ENCODE measurements at places on chromosomes 7 and 10.

- no peak for DNase-seq
Measured at GRCh38 chr10:126528315-126528835, 140.1 kb upstream of the ADAM12 start.

DNA sequence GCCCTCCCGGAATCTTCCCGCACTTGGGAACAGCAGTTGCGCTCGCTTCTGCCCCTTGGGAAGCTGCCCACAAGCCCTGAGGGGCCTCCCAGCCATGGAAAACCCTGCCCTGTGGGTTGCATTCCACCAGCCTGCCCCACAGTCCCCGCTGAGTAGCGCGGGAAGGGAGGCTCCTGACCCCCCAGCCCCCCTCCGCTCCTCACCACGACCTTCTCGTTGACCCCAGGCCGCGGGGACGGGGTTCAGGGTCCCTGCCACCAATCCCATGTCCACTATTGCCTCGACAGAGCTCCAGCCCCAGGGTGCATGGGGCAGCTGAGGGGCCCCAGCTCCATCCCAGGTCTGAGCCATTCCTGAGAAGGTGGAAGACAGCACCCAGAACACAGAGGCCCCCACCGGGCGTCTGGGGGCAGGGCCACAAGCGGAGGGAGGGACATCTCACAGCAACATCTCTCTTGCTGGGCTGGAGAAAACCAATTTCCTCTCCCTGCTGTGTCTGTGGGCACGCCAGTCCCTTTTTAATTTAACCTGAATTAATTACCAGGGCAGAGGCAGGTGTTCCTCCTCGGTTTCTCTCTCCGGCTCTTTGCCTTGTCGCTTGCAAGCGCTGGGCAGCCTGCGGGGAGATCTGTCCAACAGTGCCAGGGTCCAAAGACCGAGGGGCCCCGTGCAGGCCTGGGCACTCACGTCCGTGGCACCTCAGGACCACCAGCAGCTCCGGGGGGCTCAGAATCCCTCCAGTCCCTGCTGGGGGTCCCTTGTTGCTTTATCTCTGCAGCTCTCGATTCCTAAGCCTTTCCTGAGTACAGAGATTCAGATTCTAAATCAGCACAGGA, 57.9 kb downstream of the FOXL3 start:
- no peak for DNase-seq

GRCh38 chr7:68785036-68785435, 813.2 kb upstream of the AUTS2 start:
- DNase-seq = peak; percentile 11

DNA sequence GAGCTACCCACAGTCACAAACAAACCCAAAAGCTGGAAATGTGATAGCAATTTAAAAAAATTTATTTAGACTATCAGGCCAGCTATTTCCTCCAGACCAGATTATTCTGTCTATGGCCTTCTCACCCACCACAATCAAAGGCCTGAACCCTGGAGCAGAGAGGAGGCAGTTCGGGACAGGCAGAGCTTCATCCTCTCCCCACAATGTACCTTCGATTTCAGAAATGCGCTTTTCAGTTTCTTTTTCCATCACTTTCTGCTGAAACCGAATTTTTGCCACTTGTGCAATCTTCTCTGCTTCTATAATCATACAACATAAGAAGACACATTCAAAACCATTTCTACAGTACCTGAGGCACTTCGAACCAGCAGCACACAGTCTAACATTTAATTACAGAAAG, 29.9 kb downstream of the ERLIN1 start:
- DNase-seq = no peak

DNA sequence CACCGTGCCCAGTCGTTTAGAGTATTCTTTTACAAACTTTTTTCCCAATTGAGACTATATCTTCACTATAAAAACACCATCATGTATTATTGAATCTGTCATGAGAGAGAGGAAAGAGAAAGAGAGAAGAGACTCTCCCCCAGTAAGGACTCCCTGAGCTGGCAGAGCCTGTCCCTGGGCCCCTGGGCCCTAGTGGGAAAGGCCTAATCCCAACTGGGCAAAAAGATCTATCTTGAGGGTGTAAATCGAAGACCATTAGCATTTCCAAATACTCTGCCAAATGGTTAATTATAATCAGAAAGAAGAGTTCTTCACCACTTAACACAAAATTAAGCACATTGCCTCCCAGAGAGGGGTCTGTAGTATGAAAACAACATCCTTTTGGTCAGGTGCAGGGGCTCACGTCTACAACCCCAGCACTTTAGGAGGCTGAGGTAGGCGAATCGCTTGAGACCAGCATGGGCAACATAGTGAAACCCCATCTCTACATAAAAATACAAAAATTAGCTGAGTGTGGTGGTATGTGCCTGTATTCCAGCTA, 108.2 kb downstream of the SKIDA1 start:
- no peak for DNase-seq

DNA sequence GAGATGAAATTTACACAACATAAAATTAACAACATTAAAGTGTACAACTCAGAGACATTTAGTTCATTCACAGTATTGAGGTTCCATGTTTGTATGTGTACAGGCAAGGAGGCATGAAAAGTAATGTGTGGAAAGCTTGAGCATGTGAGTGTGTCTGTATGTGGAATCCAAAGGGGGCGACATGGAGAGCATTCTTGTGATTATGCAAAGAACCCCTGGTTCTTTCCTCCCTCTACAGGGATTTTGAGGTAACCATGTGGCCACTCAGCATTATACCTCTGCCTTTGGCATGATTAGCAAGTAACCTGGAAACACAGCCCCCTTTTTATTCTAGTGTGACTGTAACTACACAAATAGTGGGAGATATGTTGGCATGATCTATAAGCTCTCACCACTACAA, 21.0 kb downstream of the OR2F1 start:
- no peak for DNase-seq

- peak; percentile 24 for DNase-seq
Measured at GRCh38 chr10:100209303-100209702, 20.1 kb downstream of the CHUK start.

GRCh38 chr7:69735582-69735981, 137.3 kb downstream of the AUTS2 start:
- no peak for DNase-seq

GRCh38 chr7:16315280-16315679, 106.1 kb downstream of the CRPPA start:
- no peak for DNase-seq

- DNase-seq = no peak
Measured at GRCh38 chr7:141480953-141481352, 70.3 kb upstream of the AGK start.

DNA sequence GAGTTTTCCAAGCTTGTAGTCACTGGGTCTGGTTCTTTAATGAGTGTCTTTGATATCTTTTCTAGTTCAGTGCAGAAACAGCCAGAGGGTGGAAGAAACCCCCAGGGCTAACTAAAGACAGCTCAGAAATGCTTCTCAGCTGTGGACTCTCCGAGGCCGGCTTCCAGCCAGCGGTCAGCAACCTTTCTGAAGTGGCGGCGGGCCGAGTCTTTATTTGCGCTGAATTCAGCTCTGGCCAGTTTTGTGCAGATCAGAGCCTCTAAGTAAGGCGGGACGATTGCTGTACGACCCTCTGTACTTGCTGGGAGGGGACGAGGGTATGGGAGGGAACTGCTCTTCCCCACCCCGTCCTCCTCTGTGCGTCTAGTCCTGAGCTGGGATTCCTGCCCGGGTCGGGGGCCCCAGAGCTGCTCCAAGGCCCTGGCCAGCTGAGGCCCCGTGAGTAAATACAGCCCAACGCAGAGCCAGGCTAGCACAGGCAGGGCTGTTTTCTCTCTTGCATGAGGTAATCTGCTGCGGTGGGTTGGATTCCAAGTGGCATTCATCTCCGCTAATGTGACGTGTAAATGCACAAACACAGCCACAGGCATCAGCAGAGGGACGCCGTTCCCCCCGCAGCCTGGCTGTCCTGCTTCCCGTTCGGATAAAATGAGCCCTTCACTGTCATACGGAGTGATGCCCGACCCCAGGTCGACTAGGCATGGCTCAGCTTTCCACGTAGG, 159.8 kb downstream of the PIP4K2A start:
- peak; percentile 71 for DNase-seq

DNA sequence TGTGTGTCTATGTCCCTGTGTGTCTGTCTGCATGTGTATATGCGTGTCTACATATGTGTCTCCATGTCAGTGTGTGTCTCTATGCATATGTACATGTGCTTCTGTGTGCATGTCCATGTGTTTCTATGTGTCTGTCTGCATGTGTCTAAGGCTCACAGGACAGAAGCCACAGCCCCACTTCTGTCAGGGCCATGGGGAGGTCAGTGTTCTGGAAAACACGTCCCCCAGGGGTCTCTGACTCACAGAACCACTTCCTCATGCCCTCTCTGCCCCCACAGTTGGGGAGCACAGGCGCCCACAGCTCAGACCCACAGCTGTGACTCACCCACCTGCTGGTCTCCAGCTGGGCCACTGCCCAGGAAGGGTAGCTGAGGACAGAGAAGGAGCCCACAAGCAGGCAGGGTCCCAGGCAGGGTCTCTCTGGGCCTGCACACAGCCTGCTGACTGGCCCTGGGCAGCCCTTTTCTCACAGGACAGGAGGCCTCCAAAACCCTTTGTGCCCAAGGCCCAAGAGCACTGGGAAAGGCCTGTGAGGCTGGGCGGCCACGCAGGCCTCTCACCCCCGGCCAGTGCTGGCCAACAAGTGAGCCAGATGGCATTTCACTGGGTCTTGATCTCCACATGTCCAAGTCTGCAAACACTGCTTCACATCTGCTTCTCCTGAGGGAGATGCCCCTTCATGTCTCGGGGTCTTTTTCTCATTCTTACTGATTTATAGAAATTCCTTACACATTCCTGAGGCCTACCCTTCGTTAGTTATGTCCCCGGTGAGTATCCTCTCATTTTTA, 102.9 kb upstream of the FAM20C start:
- DNase-seq = peak; percentile 93

DNA sequence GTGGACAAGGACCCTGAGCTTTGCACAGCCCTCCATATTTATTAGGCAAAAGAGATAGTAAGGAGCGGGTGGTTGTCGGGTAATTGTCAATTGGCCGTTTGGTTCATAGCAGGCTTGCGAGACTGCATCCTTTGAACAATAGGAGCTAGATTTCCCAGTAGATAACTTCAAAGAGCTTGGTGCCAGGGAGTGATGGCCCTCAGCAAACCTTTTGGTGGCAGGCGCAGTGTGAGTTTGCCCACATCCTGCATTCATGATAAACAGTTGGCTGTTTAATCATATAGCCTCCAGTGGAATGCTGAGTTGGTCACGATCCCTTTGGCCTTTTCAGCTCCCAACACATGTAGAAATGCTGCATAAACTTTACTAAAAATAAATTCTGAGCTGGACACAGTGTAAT, 156.9 kb downstream of the AKR1D1 start:
- DNase-seq = no peak

DNA sequence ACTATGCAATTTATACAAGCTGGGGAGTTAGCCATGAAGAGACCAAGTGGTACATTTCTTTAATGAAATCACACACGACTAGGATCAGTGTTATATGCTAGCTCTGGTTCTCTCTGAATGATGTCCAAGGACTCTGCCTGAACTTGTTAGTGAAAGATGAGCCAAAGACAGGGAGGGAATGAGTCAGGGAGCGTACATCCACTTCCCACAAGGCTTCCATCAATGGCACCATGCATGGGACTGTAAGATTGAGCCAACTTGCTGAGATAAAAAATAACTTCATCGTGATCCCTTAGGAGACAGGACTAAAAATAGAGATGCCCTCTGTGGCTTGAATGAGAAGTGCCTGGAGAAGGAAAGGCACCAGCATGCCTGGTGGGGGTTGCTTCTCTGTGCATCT, 629.7 kb downstream of the ACTR3B start:
- no peak for DNase-seq

DNA sequence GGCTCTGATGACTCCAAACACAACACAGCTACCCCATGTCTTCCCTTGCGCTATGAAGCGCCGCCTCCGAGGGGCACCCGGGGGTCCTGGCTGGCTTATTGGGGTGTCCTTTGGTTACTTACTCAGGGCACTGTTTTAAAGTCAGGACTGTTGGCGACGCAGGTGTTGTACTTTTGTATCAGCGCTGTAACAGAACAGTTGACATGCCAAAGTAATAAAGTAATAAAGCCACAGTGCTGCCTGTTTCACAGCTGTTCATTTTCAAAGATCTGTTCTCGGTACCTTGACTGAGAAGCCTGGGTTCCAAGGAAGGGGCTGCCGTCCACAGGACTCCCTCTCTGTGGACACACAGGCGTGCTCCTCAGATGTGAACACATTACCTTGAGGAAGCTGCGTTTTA, 64.1 kb downstream of the WDR37 start:
- DNase-seq = no peak

DNA sequence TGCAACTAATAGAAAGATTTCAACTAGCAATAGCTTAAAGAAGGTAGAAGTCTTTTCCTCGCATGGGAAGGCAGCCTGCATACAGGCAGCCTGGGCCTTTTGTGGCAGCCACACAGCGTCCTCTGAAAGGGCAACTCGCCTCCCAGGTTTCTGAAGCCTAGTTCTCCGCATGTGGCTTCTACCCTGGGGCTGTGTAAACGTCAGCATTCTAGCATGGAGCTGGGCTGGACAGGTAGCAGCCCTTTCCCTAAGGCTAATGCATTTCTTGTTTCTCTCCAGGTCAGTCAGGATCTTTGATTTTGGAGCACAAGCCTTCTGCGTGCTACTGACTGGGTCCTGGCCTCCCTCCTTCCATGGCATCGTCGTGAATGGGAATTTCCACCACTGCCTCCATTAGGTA, 23.8 kb upstream of the SEC61G start:
- DNase-seq = no peak

DNA sequence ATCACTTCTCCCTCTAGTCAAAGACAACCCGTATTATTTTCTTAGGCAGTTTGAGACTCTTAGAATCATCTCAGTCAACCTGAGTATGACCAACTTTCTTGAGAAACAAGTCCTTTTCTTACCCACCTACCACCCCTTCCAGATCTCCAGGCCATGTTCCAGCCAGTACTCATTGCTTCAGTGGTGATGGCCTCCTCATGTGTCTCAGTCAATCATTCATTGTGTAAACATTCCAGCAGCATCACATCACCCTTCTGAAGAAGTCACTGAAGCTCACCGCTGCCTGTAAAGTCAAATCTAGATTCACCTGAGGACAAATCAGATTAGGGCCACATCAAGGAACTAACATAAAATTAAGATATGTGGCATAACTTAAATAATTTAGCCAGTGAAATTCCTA, 467.2 kb upstream of the NRP1 start:
- DNase-seq = no peak

GRCh38 chr7:130865408-130866236, 131.6 kb upstream of the KLF14 start:
- no peak for DNase-seq

GRCh38 chr7:130900471-130901076, 166.6 kb upstream of the KLF14 start:
- DNase-seq = no peak

GRCh38 chr7:158757404-158757989, 52.9 kb upstream of the NCAPG2 start:
- no peak for DNase-seq

- DNase-seq = no peak
Measured at GRCh38 chr10:31664803-31665202, 263.8 kb downstream of the ARHGAP12 start.

GRCh38 chr10:110405380-110405779, 92.3 kb upstream of the DUSP5 start:
- DNase-seq = no peak

- peak; percentile 85 for DNase-seq
Measured at GRCh38 chr7:157397731-157398691, 61.2 kb downstream of the DNAJB6 start.

GRCh38 chr7:121002-121785, 71.2 kb upstream of the FAM20C start:
- DNase-seq = no peak

- DNase-seq = peak; percentile 18
Measured at GRCh38 chr10:42482411-42482810, 156.0 kb downstream of the ZNF33B start.

- DNase-seq = no peak
Measured at GRCh38 chr10:64219271-64220025, 698.2 kb downstream of the REEP3 start.

- no peak for DNase-seq
Measured at GRCh38 chr10:7960108-7960507, 94.4 kb upstream of the GATA3 start.

Measured in AG08395 (cell line).